Hepatocyte (in vitro differentiated cells): ENCODE measurements at places on chromosomes 11 and 22. TPM values are rescaled to one million over a fixed set of nuclear protein-coding genes. Genes with fewer than 3 reads are reported as not detected.

FADS2 gene
- 256 and 317 TPM in 2 replicates for total RNA-seq

CRYBB3 gene
- total RNA-seq = not detected in 2 replicates

BEST1 gene
- 3.5 and 4.7 TPM in 2 replicates for total RNA-seq

ZNF280B gene
- 2.6 and 2.8 TPM in 2 replicates for total RNA-seq

CNGA4 gene
- 0.17 and 0.52 TPM in 2 replicates for total RNA-seq

MRGPRF gene
- 6.5 TPM in 2 replicates for total RNA-seq

IGHMBP2 gene
- 7.7 and 12.4 TPM in 2 replicates for total RNA-seq

FAM180B gene
- 0.50 TPM in 1 of 2 replicates, not detected in the other for total RNA-seq

SYT12 gene
- 0.08 and 0.27 TPM in 2 replicates for total RNA-seq

SNRPD3 gene
- 145 and 185 TPM in 2 replicates for total RNA-seq

HTR3B gene
- 0.16 and 0.77 TPM in 2 replicates for total RNA-seq

PRR33 gene
- total RNA-seq = not detected in 2 replicates

OR52I1 gene
- not detected in 2 replicates for total RNA-seq

FOXRED2 gene
- 4.9 and 8.5 TPM in 2 replicates for total RNA-seq

RBMXL2 gene
- 0.30 TPM in 1 of 2 replicates, not detected in the other for total RNA-seq

BCO2 gene
- total RNA-seq = 23.9 and 30.8 TPM in 2 replicates

ESAM gene
- total RNA-seq = 2.0 and 3.6 TPM in 2 replicates

NRGN gene
- total RNA-seq = not detected in 2 replicates

CASP4 gene
- 50.9 and 56.1 TPM in 2 replicates for total RNA-seq

ALDH3B2 gene
- total RNA-seq = 0.80 and 2.5 TPM in 2 replicates

APOA4 gene
- 1,055 and 1,133 TPM in 2 replicates for total RNA-seq

GLYATL2 gene
- 0.36 and 0.90 TPM in 2 replicates for total RNA-seq

CDHR5 gene
- total RNA-seq = 91.5 and 114 TPM in 2 replicates

SLC29A2 gene
- 7.4 and 11.3 TPM in 2 replicates for total RNA-seq

PLEKHB1 gene
- total RNA-seq = 8.9 and 12.2 TPM in 2 replicates

BACE1-AS gene
- total RNA-seq = 3.6 and 3.9 TPM in 2 replicates

CST6 gene
- 3.0 and 4.4 TPM in 2 replicates for total RNA-seq

LAYN gene
- total RNA-seq = 7.6 and 12.6 TPM in 2 replicates

PKP3 gene
- 55.6 and 62.1 TPM in 2 replicates for total RNA-seq

GRAP2 gene
- 0.12 TPM in 1 of 2 replicates, not detected in the other for total RNA-seq
